Esophagus mucosa (tissue), 1 donor: ENCODE measurements at places on chromosomes 13 and 19. TPM values are rescaled to one million over a fixed set of nuclear protein-coding genes. Genes with fewer than 3 reads are reported as not detected.

- ATAC-seq: no peak
Observed at GRCh38 chr13:101082441-101082840, 333.9 kb downstream of the NALCN start.

ZNF574 gene
- total RNA-seq: 9.7 TPM

DNA sequence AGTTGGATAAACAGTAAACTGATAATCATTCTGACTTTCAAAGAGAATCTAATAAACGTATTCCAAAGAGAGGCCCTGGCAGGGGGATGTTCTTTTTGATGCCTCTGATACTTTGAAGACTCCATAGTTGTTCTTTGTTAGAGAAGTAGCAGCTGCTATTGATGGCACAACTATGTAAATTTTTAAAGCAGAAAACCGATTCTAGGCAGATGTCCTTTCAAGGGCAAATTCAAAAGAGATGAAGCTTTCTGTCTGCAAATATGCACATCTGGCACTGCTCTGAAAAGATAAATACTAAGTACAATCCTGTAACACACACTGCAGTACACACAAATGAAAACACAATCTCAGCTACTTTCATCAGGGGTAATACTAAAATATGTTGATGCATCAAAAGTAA lies 250.1 kb downstream of the VWA8 start:
- no peak for ATAC-seq

GRCh38 chr19:10761443-10762250 lies 43.8 kb downstream of the DNM2 start:
- no peak for ATAC-seq

LGALS7B gene
- 886 TPM for total RNA-seq

ATP12A gene
- total RNA-seq: 0.24 TPM

KLC3 gene
- total RNA-seq: 17.5 TPM

LRRC8E gene
- total RNA-seq: 11.6 TPM

GRCh38 chr13:93248627-93249047 lies 22.0 kb downstream of the GPC6 start:
- ATAC-seq: no peak

DNA sequence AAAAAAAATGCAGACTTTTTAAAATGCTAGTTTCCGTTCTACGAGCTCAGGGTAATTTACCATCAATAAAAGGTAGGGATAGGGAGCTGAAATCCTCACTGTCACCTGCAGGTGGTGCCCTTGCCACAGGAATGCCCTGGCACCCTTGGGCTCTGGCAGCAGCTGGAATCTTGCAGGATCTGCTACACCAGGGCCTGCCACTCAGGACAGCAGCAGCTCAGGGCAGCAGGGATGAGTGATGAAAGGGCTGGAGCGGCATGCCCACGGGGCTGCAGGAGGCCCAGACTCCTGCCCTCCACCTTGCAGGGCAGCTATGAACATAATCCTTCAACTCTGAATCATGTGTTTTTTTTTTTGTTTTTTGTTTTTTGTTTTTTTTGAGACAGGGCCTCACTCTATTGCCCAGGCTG lies 54.0 kb downstream of the GNG7 start:
- peak; percentile 95 for ATAC-seq

- peak; percentile 19 for ATAC-seq
Observed at GRCh38 chr13:50124536-50125303, 109.5 kb downstream of the KCNRG start.

DNA sequence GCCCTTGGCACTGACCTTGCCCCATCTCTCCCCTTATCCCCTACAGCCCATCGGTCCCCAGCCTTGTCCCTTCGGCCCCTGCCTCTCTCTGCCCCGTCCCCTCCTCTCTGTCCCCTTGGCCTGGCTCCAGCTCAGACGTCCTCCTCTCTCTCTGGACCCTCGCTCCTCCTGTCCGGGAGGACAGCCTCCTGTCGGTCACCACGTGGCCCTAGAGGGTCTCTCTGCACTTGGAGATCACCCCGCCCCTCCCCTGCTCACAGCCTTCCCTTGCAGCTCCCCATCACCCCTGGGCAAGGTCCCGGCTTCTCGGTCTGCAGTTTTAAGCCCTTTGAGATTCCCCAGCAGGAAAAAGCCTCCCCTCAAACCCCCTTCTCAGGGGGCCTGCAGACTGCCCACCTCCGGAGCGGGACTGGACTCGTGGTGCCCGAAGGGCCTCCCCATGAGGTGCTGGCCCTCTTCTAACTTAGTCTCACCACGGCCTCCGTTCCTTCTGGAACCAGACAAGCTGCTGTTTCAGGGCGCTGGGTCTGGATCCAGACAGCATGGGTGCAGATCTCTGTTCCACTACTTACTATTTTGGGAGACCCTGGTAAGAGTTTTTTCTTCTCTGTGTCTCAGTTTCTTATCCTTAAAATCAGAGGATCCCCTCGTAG lies 3.3 kb upstream of the KLK15 start:
- peak; percentile 6 for ATAC-seq

- ATAC-seq: peak; percentile 88
Observed at GRCh38 chr19:37979547-37980082, 72.6 kb downstream of the SIPA1L3 start.

SPC24 gene
- total RNA-seq: 17.1 TPM

- no peak for ATAC-seq
Observed at GRCh38 chr13:113537909-113538688, 46.5 kb upstream of the TFDP1 start.

- ATAC-seq: no peak
Observed at GRCh38 chr13:52847682-52848432, 583 bp downstream of the PCDH8 start.

DNA sequence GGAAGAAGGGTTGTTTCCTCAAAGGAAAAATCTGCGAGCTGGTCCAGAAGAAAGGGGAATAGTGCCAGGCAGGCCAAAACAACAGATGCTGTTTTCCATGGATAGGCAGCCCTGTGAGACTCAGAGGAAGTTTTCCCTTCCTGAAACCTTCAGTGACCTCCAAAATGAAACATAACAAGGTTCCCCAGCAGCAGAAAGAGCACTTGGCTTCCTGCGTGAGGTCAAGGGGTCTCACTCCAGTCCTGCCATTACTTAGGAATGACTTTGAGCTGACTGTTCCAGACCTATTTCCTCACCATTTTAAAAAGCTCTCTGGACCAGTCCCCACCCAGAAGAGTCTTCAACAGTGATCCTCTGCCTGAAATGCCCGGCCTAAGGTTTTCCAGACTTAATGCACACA lies 104.6 kb upstream of the IPO5 start:
- ATAC-seq: no peak

DNA sequence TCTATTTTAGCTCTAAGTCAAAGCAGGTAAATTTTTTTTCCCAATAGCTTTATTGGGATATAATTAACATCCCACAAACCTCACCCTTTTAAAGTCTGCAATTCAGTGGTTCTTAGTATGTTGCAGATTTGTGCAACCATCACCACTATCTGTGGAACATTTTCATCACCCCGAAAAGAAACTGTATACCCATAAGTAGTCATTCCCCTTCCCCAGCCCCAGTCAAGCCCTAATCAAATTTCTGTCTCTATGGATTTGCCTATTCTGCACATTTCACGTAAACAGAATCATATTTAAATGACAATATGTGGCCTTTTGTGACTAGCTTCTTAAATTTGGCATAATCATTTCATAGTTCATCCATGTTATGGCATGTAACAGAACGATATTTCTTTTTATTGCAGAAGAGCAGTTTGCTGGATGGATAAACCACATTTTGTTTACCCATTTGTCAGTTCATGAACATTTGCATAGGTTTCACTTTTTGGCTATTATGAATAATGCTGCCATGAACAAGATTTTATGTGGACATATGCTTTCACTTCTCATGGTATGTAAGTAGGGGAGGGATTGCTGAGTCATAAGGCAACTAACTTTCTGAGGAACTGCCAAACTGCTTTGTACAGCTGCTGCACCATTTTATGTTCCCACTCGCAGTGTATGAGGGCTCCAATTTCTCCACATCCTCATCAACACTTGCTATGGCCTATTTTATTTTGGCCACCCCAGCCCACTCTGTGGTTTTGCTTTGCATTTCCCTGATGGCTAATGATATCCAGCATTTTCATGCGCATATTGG lies 10.9 kb downstream of the SLC46A3 start:
- ATAC-seq: peak; percentile 56

GRCh38 chr19:50000841-50001557 lies 24.2 kb downstream of the VRK3 start:
- no peak for ATAC-seq

- no peak for ATAC-seq
Observed at GRCh38 chr13:97113231-97114001, 108.7 kb upstream of the MBNL2 start.

TMC4 gene
- 36.5 TPM for total RNA-seq

DNA sequence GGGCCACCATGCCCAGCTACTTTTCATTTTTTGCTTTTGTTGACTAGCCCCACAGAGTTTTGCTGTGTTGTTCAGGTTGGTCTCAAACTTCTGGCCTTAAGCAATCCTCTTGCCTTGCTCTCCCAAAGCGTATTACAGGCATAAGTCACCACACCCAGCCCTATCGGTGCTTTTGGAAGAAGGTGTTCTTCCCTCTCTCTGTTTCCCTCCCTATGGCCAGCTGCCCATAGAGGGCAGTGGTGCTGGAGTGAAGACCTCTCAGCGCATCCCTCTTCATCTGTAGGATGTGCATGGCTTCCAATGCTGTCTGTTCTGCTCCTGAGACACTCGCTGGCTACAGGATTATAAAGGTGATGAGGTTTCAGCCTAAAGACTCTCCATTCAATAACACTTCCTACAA lies 1.3 kb upstream of the CD22 start:
- ATAC-seq: no peak

ZIC2 gene
- total RNA-seq: 0.04 TPM

- no peak for ATAC-seq
Observed at GRCh38 chr13:84896128-84896527, 903.1 kb downstream of the SLITRK6 start.

BEST2 gene
- not detected for total RNA-seq

DNA sequence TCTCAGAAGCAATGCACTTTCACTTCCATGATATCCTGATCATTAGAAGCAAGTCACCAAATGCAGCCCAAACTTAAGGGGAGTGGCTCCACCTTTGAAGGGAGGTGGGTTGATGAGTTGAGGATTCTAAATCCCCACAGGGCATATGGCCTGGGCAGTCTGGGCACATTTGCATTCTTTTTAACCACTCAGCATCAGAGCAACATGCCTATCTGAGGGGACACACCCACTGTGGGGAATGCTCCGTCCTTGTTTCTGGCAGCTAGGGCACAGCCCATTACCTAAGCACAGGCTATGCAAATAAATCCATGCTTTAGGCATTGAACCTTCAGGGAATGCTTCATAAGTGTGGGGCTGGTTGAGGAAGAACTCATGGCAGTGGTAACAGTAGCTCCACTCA lies 12.3 kb upstream of the SACS start:
- peak; percentile 58 for ATAC-seq

BSPH1 gene
- not detected for total RNA-seq

GRCh38 chr19:17555929-17556813 lies 722 bp downstream of the COLGALT1 start:
- ATAC-seq: peak; percentile 43

DNA sequence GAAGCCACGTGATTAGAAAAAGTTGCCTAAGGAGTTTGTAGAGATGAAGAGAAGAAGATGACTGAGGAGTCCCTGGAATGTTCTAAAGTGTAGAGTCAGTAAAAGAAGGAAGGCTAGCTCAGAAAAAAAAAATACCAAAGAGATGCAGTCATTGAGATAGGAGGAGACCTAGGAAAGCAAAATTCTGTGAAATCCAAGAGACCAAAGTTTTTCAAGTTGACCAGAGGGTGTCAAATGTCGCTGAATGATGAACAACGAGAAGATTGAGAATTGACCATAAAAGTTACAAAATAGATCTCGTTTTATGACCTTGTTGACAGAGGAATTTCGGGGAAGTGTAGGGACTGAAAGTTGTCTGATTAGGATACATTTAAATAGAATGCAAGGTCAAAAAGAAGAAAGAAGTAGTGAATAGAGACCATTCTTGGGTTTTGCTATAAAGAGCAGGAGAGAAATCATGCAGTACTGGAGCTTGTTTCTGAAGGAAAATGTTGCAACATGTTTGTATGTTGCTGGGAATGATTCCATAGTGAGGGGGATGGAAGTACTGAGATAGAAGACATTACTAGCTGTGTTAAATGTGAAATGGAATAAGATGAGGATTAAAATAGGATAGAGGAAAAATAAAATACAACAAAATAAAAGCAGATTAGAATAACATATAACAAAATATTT lies 30.2 kb upstream of the HTR2A start:
- ATAC-seq: no peak

GRCh38 chr19:40756502-40757110 lies 5.6 kb downstream of the SNRPA start:
- ATAC-seq: peak; percentile 41

POU4F1 gene
- 0.08 TPM for total RNA-seq

GRCh38 chr19:50565984-50566903 lies 2.0 kb downstream of the LRRC4B start:
- ATAC-seq: no peak

PCP2 gene
- not detected for total RNA-seq

- ATAC-seq: peak; percentile 26
Observed at GRCh38 chr13:52949742-52950141, 78.9 kb upstream of the OLFM4 start.

ZNF256 gene
- 2.6 TPM for total RNA-seq

ZNF491 gene
- 0.20 TPM for total RNA-seq

ZNF529 gene
- total RNA-seq: 3.8 TPM

- ATAC-seq: no peak
Observed at GRCh38 chr19:33557720-33558119, 36.1 kb upstream of the PEPD start.

ALKBH6 gene
- total RNA-seq: 12.3 TPM

DNA sequence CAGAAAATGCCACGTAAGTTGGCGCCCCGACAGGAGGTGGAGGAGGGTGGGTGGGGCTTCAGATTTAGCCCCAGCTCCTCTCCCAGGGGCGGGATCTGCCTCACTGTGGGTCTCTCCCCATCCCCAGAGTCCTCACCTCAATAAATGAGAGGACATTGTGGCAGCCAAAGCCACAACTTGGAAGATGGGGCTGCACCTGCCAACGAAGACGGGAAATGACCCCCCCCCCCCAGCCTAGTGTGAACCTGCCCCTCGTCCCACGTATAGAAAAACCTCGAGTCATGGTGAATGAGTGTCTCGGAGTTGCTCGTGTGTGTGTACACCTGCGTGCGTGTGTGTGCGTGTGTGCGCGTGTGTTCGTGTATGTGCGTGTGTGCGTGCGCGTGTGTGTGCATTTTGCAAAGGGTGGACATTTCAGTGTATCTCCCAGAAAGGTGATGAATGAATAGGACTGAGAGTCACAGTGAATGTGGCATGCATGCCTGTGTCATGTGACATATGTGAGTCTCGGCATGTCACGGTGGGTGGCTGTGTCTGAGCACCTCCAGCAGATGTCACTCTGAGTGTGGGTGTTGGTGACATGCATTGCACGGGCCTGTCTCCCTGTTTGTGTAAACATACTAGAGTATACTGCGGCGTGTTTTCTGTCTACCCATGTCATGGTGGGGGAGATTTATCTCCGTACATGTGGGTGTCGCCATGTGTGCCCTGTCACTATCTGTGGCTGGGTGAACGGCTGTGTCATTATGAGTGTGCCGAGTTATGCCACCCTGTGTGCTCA lies 1.5 kb upstream of the TRAPPC5 start:
- ATAC-seq: peak; percentile 47

DNA sequence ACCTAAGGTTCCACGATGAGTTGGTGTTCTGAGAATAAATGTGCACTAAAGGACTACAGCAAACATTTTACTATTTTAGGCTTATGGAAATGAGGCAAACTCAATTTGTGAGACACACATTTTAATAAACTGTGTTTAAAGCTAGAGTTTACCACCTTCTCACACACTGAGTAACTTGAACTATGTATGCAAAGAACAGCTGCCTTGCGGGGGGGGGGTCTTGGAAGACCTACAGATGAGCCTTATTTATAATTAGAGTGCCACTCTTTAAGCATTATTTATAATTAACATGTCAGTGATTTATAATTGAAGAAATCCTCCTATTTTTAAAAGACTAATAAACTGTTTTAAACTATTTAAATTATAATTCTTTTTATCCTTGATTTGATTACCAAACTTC lies 300.4 kb downstream of the DLEU7 start:
- ATAC-seq: no peak

UNC13A gene
- total RNA-seq: 0.04 TPM

ADAT3 gene
- 5.5 TPM for total RNA-seq
